MCF 10A (cell line): ENCODE measurements at places on chromosomes 4 and X. TPM values are rescaled to one million over a fixed set of nuclear protein-coding genes. Genes with fewer than 3 reads are reported as not detected.

Gene STIM2
- 17.4 and 18.5 TPM in 2 replicates for total RNA-seq

Gene TBCK
- 27.8 and 33.2 TPM in 2 replicates for total RNA-seq

Gene ZFP92
- not detected in 2 replicates for total RNA-seq

Gene SORBS2
- 19.3 and 29.1 TPM in 2 replicates for total RNA-seq

Gene EPGN
- total RNA-seq, result 96.9 and 129 TPM in 2 replicates

Gene TAF7L
- 0.21 TPM in 1 of 2 replicates, not detected in the other for total RNA-seq

Gene BEND2
- total RNA-seq, result not detected in 2 replicates

Gene PITX2
- total RNA-seq, result 0.77 and 0.79 TPM in 2 replicates

Gene PROM1
- total RNA-seq, result not detected in 2 replicates

Gene APBB2
- 159 and 201 TPM in 2 replicates for total RNA-seq

Gene CDX4
- not detected in 2 replicates for total RNA-seq

Gene PLA2G12A
- 52.4 and 58.0 TPM in 2 replicates for total RNA-seq

Gene MAGEA12
- total RNA-seq, result not detected in 2 replicates

Gene AREG
- total RNA-seq, result 1,402 and 1,878 TPM in 2 replicates

Gene PDLIM3
- total RNA-seq, result 0.22 and 0.30 TPM in 2 replicates

Gene IL15
- total RNA-seq, result 0.51 and 1.3 TPM in 2 replicates

Gene LUZP4
- not detected in 2 replicates for total RNA-seq

Gene CASP6
- 7.9 and 8.1 TPM in 2 replicates for total RNA-seq

Gene PTCHD1
- total RNA-seq, result not detected in 2 replicates

Gene MEPE
- total RNA-seq, result not detected in 2 replicates
